ENCODE measurements at places on chromosomes 11 and 22. TPM values are rescaled to one million over a fixed set of nuclear protein-coding genes. Genes with fewer than 3 reads are reported as not detected.

SIK2 gene
- total RNA-seq, result 19.6 TPM

- H3K4me3 ChIP-seq, result no peak overlapping the region
- peaks cover 2% of the 10 kb centered on the region for H3K27me3 ChIP-seq
- DNase-seq, result no peak
- H3K36me3 ChIP-seq, result 0 out of 2 replicates have a peak, but pooled peaks cover 5% of the 10 kb centered on the region
- no peak overlapping the region for H3K27ac ChIP-seq
Observed at GRCh38 chr11:73425108-73425507, 48.9 kb downstream of the RELT start.

GAB2 gene
- 8.8 TPM for total RNA-seq

DNA sequence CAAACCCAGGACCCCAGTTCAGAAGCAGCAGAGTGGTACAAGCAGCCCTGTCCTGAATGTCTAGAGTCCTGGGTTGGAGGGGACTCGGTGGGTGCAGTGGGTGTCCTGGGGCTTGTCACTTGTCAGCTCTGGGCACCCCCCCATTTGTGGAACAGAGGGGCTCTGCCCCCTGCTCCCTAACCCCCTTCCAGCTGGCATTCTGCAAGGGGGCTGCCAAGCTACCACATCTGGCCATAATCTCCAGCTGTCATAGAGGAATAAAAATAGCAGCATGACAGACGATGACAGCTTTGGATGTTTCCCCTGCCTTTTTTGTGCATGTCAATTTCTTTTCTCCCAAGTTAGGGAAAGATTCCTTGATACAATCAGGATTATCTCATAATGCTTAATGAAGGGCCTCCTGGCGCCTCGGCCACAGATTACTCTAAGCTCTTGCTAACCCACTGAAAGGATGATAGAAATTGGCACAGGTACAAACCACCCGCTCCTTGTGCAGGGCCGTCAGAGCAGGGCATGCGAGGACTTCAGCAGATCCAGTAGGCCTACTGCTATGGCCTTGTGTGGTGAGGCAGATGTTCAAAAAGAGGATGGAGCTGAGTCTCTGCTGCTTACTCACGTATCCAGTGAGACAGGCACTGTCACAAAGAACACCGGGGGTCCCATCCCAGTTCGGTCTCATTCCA, 83.0 kb downstream of the ISX start:
- H3K27ac ChIP-seq, result no peak overlapping the region
- H3K36me3 ChIP-seq, result no peaks in the 10 kb centered on the region
- H3K4me3 ChIP-seq, result no peak overlapping the region
- no peaks in the 10 kb centered on the region for H3K4me1 ChIP-seq
- DNase-seq, result no peak
